ENCODE measurements at places on chromosomes 7 and 10. TPM values are rescaled to one million over a fixed set of nuclear protein-coding genes. Genes with fewer than 3 reads are reported as not detected.

DNA sequence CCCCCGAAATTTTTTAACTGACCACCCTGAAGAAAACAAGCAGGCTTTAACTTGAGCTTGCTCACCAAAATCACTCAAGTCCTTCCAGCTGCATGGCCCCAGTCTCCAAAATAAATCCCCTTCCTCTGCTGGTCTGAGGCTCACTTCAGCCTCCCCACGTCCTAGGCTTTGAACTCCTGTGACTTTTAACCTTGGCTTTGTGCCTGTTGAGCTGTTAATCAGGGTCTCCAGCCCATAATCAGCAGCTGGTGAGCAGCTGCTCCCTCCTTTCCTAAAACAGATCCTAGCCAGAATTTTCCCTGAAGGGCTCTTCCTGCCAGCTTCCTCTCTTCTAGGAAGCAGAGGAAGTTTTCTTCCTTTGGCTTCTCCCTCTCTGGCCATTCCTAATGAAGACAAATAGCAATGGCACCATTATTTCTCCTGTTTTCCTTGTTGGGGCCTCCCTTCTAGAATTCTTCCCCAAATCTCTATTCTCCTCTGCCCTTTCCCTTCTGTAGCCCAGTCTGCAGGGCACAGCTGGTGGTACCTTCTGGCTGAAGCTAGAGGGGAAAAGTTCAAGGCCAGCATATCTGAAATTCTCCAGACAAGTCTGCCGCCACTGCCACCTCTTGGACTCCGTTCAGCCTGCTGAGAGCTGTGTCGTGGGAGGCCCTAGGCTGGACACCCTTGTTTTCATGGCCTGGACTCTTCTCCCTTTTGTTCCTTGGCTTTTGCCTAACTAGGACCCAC, 152.1 kb downstream of the NOC3L start:
- no peak for DNase-seq

DNA sequence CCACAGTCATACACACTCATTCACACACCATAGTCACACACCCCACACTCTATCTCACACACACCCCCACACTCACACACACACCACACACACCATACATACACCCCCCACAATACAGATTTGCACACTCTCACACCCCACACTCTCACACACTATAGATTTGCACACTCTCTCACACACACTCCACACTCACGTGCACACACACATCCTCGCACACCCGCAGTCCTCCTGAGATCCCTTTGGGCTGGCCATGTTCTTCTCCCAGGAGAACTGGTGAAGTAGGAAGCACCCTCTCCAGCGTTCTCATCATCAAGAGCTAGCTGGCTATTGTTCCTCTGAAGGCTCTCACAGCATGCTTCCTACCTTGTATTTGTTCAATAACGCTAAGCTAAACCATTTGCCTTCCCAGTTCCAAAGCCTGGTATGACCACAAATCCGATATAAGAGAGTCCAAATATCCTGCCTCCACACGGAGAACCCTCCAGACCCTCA, 86.2 kb downstream of the HECW1 start:
- DNase-seq, result no peak

- no peak for DNase-seq
Measured at GRCh38 chr10:12344375-12345110, 4.8 kb upstream of the CAMK1D start.

DNA sequence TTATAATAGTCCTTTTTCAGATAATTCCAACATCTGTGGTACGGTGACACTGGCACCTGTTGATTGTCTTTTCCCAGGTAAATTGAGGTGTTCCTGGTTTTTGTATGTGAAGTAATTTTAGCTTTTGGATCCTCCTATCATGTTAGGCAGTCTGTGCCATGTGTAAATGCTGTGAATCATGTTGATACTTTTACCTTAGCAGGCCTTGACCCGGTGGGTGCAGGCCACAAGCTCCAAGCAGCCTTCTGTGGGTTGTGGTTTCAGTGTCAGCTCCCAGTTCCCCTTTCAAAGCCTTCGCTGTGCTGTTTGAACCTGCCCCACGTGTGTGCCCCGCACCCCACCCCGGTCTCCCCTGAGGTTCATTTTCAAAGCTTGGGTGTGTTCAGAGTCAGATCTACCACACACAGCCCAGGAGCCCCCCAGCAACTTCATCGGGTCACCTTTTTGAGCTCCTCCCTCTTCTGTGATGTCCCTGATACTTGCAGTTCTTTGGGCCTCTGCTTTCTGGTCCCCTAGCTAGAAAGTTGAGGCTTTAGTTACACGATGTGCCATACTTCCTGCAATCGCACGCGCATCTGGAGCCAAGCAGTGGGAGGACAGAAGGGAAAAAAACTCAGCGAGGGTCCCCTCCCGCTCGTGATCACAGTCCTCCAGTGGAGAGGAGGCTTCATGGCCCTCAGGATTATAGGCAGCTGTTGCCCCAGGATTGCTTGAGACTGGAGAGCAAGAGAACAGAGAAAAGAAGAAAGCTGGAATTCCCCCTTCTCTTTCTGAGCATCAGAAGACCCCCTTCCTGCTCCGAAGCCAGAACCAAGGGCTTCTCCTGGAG, 8.7 kb upstream of the BHLHA15 start:
- no peak for DNase-seq

The CPED1 gene
- total RNA-seq, result 38.1 TPM
